ENCODE measurements at places on chromosomes 12 and 14.

DNA sequence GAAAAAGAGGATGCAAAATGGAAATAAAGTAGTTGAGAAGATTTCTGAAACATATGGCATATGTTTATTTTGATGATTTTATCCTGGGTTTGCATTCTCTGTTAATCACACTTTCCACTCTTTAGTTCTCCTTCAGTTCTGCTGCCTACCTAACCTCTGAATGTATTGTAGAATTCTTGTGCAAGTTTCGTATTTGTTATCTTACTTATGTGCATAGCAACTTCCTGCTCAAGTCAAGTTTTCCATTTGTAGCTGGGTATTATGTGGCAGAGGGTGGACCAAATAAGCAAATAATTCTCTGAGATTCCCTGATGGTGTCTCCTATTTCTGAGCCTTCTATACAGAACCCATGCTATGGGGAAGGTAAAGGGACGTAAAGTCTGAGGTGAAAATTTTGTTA is 381.6 kb downstream of the FOXG1 start:
- DNase-seq = no peak

DNA sequence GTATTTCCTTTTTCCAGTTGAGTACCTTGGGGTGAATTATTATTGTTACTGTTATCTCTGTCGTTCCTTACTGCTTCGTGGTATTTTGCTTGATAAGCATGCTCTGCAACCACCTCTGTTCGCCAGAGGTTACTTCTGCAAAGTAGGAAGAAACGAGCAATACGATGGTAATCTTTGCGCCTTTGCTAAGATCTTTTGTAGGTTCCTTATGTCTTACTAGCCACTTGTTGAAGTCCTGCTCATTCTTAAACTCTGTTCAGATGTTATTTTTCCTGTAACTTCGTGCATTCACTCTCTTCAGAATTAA is 729 bp upstream of the M6PR start:
- no peak for DNase-seq

GRCh38 chr14:61335671-61336275 is 14.4 kb downstream of the PRKCH start:
- no peak for DNase-seq

DNA sequence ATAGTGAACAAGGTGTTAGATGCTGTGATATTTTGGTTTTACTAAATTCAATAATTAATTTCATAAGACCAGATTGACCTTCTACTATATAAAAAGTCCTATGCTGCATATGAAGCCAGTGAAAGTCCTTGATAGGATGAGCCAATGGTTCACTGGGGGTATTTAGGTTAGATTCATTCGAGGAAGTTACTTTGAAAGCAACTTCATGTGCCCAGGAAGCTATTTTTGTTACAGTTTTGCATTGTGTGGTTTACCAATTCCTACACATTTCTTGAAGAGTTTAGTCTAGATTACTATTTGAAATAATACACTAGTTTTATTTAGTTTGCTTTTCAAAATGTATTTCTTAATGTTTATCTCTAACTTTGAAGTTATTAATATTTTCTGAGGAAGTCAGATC is 58.5 kb upstream of the RMST start:
- DNase-seq = no peak

GRCh38 chr12:64450711-64451486 is 1.0 kb upstream of the TBK1 start:
- no peak for DNase-seq

- no peak for DNase-seq
Measured at GRCh38 chr12:51749206-51749985, 99.1 kb downstream of the FIGNL2 start.

GRCh38 chr12:67519484-67520433 is 128.8 kb upstream of the DYRK2 start:
- DNase-seq = no peak

- DNase-seq = no peak
Measured at GRCh38 chr12:116210131-116210530, 67.4 kb downstream of the MED13L start.

DNA sequence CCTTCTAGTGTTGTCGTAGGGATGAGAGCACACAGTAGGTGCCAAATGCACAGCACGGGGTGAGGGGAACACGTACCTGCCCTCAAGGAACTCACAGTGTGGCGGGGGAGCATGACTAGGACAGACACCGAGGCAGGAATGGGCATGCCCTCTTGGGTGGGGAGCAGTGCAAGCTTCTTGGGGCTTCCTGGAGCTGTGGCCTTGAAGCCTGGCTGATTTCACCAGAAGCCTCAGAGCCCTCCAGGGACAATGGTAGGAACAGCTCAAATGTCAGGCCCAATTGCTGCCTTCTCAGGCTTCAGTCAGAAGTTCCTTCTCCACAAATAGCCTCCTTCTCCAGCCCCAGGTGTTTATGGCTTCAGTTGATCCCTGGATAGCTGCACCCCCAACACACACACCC is 43.4 kb downstream of the TEAD4 start:
- DNase-seq = no peak

GRCh38 chr14:104268725-104269436 is 130.5 kb downstream of the KIF26A start:
- DNase-seq = no peak

GRCh38 chr14:67420102-67420739 is 8.3 kb upstream of the PLEK2 start:
- no peak for DNase-seq

- DNase-seq = no peak
Measured at GRCh38 chr14:65555358-65555757, 142.8 kb downstream of the FUT8 start.
